ENCODE measurements at places on chromosomes 3 and 15.

DNA sequence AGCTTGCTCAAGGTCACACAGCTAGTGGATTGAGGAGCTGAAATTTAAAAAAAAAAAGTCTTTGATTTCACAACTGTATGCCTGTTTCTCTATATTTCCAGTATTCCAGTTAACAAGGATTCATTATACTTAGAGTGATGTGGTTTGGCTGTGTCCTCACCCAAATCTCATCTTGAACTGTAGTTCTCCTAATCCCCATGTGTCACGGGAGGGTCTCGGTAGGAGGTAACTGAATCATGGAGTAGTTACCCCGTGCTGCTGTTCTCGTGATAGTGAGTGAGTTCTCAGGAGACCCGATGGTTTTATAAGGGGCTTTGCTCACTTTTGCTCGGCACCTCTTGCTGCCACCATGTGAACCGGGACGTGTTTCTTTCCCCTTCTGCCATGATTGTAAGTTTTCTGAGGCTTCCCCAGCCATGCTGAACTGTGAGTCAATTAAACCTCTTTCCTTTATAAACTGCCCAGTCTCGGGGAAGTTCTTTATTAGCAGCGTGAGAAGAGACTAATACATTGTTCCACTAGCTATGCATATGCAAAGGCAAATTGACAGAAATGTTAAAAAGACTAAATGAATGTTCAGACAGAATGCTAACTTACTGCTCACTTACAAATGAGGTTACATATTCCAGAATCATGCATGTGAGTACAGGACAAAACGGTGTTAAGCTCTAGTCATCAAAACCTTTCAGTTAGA is 1101.9 kb downstream of the ROBO1 start:
- no peak for DNase-seq

DNA sequence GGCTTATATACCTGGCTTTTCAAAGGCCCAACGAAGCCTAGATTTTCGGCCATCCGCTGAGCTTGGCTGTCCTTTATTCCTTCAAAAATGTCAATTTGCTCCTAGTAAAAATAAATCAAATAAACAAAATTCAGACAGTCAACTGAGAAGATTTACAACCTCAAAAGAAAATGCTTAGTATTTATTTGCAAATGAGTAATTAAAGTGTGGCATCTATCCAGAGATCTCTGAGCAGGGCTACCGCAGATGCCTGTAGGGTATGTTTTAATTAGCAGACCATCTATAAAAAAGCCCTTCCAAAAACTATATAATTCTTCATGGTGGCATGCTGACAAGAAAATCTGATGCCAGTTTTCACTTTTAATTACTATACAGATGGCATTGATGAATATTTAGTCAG is 136.2 kb downstream of the SUCLG2 start:
- no peak for DNase-seq

- no peak for DNase-seq
Measured at GRCh38 chr15:64001148-64001547, 45.1 kb downstream of the DAPK2 start.

DNA sequence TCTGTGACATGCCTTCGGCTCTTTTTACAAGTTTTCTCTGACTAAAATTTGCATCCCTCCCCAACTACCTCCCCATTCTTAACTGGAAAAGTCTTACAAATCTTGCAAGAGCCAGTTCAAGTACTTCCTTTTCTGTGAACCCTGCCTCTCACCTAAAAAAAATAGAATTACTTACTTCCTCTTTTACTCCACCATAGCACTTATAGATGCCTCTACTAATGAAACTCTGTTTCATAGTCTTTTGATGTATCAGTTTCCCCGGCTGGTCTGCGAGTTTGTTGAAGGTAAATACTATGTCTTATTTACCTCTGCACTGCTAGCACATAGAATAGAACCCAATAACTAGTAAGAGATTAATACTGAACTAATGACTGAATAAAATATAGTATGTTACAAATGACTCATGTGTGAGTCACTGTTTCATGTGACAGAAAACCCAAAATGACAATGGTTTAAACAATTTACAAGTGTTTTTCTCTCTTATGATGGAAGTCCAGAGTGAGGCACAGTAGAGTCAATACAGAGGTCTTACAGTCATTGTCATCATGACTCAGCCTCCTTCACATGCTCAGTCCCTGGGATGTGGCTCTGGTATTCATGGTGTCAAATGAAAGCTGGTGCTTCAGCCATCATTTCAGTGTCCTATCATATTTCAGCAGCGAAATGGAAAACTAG is 393.5 kb downstream of the RSL24D1 start:
- no peak for DNase-seq

GRCh38 chr15:67592245-67592644 is 49.7 kb downstream of the MAP2K5 start:
- DNase-seq, result no peak

DNA sequence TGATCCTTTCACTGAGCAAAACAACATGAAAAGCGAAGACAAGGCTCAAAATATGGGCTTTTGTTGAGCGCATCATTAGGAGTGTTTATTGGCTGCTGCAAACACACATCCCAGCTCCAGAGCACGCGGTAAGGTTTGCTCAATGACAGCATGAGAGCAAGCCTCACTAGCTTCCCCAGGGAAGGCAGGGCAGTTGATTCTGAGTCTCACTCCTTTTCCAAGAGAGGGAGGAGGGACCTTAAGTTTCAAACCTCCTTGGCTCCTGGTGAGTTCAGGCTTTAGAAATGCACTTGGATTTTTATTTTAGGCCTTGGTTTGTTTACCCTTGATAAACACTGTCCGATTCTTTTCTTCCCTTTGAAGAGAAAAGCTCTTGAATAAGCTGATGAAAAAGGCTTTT is 69.1 kb upstream of the CACNA2D3 start:
- DNase-seq, result no peak

DNA sequence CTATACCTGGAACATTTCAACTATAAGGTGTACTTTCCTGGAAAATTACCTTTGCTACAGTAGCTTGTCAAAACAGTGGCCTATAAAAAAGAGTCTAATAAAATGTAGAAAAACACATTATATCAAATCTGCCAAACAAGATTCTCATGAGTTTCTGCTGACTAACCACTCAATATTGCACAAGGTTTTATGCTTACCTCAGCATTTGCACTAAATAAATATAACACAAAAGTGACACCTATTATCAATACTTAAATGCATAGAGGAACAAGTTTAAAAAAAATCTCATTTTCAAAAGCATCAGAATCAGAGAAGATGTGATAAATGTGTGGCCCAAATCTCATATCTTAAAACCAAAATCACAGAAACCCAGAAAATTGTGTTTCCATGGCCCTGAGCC is 281.4 kb downstream of the RSL24D1 start:
- no peak for DNase-seq

DNA sequence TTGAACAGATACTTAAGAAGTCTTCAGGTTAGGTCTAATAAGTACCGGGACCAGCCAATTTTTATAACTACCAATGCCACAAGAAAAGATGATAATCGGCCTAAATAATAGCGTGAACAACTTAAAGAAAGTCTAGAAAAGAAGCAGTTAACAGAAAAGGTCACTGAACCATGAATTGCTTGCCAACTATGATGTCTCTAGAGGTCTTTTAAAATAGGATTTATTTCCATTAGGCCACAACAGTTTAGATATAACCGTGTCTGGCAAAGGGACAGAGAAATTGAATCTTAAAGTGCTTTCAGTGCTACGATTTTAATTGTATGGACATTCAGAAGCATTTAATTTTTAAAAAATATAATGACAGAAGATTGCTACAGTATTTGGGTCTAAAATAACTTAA is 1070.4 kb downstream of the ROBO1 start:
- DNase-seq, result no peak

- no peak for DNase-seq
Measured at GRCh38 chr15:51766341-51766740, 14.9 kb downstream of the TMOD2 start.

DNA sequence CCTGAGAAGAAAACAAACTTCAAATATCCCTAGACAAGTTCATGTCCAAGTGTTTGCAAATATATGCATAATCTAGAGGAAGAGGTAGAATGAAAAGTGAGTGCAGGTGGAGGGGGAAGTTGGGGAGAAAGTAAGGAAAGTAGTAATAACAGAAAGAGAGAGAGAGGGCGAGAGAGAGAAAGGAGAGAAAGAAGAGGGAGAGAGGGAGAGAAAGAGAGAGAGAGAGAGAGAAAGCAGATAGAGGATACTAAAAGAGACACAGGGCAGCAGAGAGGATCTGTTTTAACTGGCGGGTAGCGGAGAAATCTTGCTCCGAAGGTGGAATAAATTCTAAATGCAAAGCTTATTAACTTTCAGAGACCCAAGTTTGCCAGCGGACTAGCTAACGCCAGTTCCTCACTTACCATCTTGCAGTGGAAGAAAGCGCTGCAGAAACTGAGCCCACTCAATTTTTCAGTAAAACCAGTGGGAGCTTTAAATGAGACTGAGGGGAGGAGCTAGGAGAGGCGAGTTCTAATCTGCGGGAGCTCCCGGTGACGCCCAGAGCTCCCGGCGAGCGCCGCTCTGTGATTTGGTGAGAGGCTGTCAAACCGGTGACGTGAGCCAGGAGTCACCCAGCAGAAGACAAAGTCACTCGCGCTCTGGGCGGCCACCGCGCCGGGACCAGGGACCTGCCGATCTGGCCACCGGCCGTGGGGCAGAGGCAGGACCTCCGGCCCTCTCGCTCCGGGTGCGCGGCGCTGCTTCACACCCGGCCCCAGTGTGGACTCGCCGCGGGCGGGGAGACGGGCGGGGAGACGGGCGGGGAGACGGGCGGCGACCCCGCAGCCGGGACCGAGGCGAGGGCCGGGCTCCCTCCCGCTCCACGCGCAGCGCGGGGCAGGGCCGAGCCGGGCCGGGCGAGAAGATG is at the start of gene GMNC:
GMNC (minus strand) TSS at position 486 of the 910 bp plus-strand sequence; CDS start at position 407, 79 bp downstream.
- no peak for DNase-seq

- no peak for DNase-seq
Measured at GRCh38 chr3:50340448-50341329, at the start of gene RASSF1. TSS of gene RASSF1 (minus strand) at chr3:50340836. CDS start at chr3:50340805, 31 bp downstream.

GRCh38 chr3:192899540-192899982 is 18.1 kb downstream of the MB21D2 start:
- no peak for DNase-seq

GRCh38 chr3:195895861-195896360 is 12.4 kb downstream of the TNK2 start:
- peak; percentile 15 for DNase-seq

DNA sequence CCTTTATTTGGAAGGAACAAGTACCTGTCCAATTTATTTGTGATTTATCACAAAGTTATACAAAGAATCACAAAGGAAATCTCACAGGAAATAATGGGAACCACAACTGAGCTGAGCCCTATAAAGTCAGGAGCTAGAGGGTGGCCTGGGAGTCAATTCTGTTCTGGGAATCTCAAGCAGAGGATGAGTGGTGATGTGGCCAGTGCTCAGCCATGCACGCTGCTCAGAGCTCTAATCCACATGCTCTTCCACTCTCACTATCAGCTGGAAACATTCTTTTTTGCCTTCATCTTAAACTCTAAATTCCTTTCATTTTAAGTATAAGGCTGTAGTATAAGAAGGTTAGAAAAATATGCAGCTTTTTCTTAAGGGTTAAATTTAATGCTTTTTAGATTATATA is 36.6 kb downstream of the UACA start:
- no peak for DNase-seq

DNA sequence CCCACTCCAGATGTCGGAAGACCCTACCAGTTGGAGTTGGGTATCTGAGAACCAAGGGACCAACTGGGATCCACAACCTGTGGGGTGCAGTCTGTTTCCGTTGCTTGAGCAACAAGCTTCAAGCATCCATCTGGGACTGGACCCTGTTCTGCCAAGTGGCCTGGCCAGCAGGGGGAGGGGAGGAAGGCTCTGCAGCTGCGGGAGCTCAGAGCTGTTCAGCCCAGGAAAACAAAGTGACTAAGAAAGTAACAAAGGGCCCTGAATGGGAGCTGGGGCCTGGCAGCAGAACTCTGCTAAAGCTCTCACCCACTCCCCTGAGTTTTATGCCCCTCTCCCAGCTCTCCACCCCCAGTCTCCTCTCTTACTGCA is 2.7 kb downstream of the TYRO3 start:
- DNase-seq, result no peak

DNA sequence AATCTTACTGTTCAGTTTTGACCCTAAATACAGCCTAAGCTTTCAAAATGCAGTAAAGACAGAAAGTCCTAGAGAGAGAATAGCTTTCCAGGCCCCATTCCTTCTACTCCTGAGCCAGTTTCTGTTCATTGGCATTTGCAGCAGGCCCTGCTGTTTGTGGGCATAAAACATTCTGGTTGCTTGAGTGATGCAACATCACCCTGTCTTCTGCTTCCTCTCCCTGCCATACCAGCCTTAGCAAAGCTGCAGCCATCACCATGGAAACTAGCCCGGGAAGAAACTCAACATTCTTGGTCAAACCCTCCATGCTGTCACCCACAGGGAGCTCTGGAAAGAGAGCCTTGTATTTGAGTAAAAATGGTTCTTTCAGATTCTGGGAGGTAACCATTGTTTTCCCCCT is 325.7 kb downstream of the MAGI1 start:
- no peak for DNase-seq

GRCh38 chr15:98009971-98010370 is 49.5 kb downstream of the ARRDC4 start:
- no peak for DNase-seq

DNA sequence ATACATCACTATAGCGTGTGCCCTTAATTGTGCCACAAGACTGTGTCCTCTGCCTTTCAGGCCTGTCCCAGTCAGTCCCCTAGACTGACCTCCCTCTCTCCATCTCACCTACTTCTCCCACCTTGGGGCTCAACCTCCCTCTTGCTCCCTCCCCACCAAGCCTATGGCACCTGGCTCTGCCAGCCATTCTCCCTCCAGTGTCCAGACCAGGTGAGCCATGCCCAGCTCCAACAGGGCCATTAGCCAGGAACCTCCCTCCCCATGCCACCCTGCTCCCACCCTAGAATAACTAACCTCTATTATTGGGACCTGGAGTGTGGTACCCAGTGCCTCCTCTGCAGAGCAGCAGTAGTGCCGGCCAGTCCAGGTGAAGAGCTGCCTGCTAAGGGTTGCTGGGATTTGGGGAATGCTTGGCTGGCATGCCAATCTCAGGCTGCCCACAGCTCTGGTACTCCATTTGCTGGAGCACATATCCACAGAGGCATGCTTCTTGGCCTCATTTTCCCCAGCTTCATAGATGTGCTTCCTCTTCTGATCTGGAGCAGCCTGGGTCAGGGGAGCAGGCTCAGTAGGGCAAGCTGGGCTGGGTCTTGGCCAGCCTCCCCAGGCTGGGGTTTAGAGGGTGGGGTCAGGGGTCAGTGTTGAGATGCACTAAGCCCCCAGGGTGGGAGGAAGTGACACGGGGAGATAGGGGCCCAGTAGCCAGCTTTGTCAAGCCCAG is 38.8 kb downstream of the SAXO2 start:
- no peak for DNase-seq

DNA sequence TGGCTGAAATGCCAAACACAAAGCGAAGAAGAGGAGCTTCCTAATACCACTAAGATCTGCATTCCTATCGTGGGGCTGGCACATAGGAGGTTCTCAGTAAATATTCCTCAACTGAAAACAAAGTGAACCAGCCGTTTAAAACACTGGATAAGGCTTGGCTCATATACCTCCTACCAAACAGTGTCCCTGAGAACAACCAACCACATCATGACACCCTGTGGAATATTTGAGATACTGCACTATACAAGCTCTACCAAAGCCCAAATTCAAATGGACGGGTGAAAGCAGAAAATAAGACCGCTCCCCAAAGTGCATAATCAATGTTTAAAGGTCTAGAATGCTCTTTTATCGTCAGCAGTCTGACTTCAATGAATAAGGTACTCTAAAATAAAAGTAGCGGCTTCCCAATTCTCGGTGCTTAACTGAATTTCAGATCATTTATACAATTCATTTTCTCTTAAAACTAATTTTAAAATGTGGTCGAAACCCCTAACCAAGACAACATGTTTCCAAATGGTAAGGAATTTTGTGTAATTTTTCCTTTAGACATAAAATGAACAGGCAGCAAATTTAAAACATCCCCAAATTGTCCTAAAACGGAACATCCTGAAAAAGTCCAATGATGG is 425.8 kb downstream of the ERC2 start:
- DNase-seq, result no peak

GRCh38 chr15:48324949-48325348 is 6.3 kb upstream of the DUT start:
- DNase-seq, result peak; percentile 62

Measured in NCI-H1092 (cell line).